ENCODE measurements at places on chromosomes 7 and 10.

DNA sequence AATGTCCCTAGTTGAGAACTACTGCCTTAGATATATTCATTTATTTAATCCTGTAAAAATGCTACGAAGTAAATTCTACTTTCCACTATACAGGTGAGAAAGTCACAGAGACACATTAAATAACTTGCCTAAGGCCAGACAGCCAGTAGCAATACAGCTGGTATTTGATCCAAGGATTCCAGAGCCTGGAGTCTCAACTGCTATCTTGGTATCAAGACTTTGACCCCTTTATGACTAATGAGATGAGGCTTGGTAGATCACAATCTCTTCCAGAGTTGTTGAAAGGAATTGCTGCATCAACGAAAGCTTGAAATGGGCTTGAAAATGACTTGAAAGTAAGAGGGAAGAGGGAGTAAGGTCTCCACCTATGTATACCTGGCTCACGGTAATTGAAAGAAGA lies 83.3 kb downstream of the ORC5 start:
- DNase-seq, result no peak

GRCh38 chr10:103463499-103463898 lies 4.8 kb upstream of the CALHM1 start:
- DNase-seq, result no peak

- no peak for DNase-seq
Measured at GRCh38 chr7:87110778-87111177, 41.5 kb upstream of the DMTF1 start.

DNA sequence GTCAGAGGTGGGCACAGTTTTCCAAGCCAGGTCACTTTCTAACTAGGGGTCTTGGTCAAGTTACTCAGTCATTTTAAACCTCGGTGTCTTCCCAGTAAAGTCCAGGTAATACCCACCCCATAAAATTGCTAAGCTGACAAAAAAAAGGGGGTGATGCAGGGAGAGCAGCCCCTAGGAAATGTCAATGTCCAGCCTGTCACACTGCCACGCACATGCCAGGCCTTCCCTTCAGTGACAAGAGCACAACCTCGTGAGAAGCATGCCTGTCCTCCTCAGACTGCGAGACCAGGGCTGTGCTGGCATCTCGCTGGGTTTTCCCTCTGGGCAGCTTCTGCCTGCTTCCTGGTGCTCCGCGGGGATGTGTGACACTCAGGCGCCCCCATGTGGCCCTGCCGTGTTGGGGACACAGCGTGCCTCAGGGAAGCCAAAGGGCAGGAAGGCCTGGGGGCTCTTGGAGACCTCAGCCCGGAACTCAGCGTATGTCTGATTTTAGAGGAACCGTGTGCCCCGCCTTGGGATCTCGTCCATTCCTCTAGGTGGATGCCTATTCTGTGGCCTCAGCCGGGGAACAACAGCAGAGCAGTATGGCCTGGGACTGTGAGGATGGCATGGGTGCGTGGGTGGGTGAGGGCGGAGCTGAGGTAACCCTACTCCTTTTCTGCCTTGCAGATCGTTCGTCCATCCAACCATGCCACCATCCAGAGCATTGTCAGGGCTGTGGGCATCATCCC lies 10.2 kb upstream of the GDF2 start:
- DNase-seq, result peak; percentile 65

GRCh38 chr7:125355899-125356298 lies 426.3 kb upstream of the POT1 start:
- DNase-seq, result no peak

GRCh38 chr7:139960157-139960556 lies 102.6 kb downstream of the PARP12 start:
- no peak for DNase-seq

DNA sequence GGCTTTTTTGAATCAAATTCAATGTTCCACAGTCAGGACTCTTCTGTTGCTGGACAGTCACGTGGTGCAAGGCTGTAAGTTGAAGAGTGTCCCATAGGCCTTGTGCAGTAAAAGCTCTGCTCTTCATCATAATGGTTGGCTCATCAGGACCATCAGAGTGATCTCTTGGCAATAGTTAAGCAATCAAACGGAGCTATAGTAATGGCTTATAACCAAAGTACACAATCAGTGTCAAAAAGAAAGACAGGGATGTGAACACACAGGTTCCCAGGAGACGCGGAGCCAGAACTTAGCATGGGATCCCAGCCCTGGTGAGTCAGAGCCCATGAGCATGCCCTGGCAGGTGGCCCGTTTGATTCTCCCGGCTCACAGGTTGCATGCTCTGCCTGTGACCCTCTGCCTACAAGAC lies 10.8 kb upstream of the GPNMB start:
- DNase-seq, result no peak

DNA sequence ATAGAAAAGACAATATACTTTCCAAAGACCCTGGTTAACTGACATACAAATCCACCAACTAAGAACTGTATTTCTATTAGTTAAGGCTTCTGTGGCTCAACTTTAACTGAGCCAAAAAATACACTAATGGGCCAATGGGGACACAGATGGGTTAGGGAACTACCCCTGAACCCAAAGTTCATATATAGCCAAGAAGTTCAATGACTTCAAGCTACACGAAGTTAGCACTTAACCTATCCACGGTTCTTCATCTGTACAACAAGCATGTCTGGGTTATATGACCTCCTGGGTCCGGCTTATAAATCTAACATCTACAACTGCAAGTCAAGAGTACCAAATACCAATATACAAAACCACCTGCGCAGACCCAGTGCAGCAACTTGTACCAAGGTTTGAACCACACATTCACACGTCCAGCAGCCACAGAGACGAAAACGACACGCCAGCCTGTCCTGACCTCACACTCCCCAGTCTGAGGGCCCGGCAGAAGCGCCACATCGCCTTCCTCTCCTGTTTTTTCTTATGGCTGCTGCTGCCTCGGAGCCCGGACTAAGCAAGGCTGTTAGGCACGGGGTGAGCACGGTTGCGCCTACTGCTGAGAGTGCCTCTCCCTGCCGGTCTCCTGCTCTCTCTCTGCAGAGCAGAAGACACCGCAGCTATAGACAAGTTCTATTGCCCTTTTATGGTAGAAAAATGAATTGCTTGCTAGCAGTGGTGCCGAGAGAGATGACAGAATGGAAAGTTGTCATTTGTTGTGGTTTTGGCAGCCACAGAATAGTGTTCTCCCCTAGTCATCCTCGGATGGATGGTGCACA lies 86.3 kb downstream of the RNF216 start:
- DNase-seq, result peak; percentile 63

- DNase-seq, result no peak
Measured at GRCh38 chr7:158707610-158708009, 3.0 kb upstream of the NCAPG2 start.

- no peak for DNase-seq
Measured at GRCh38 chr7:135215698-135216097, 4.4 kb upstream of the WDR91 start.

DNA sequence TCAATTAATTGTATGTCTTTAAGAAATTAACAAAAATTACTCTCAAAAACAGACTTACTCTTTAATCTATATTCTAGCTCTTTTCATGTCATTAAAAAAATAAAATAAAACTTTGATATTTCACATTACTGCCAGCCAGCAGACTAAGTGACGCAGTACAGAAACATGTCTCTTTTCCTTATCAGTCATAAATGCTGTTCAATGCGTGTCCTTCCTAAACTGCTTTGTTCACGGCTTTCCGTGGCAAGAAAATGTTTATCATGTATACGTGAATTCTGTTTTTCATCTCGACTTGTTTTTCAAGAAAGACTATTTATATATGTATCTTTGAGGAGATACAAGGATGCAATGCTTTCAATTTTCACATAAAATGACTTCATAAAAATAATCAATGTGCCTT lies 182.4 kb downstream of the DOCK4 start:
- DNase-seq, result no peak

DNA sequence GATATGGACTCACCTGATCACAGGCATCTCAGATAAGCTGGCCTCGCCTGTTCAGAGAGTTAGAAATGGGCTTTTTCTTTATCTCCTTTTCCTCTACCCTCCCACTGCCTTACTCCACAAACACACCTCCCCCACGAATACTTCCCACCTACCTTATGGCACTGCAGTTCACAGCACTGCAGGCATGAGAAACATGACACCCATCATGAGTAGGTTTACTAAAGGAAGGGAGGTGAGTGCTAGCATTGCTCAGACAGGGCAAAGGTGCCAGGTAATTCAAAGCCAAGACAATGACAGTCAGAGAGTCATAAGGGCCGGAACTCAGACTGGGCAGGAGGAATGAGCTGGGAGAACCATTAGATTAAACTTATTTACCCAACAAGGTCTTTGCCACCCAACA lies 220.6 kb downstream of the FAM107B start:
- no peak for DNase-seq

GRCh38 chr10:43453266-43453831 lies 16.4 kb downstream of the ZNF487 start:
- DNase-seq, result no peak

DNA sequence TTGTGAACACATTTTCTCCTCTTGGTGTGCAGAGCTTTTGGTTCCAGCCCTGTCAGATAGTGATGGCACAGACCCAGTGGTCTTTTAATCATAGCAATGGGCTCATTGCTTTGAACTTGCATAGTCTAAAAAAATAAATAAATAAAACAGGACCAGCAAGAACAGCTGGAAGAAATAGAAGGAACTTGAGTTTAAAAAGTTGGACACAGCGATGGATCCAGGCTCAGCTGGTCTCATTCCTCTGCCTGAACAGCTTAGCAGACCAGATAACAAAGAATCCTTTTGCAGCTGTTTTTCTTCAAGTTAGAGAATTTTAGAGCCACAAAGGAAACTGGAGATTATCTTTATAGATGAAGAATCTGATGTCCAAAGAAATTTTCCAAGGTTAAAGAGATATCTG lies 1005.6 kb downstream of the LRMDA start:
- no peak for DNase-seq

DNA sequence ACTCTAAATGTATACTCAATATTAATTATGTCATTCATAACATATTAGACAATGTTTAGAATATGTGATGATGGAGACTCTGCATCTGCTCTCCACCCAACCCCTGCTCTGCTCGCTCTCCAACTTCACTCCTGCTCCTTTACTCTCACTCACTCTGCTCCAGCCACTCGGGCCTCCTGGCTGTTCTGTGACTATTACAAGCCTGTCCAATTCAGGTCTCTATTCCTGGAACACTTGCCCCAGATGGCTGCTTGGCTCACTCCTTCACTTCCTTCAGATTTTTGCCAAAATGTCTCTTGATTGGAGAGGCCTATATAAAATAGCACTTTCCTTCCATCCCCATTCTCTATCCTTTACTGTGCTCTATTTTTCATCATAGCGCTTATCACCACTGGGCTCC lies 84.8 kb downstream of the HBP1 start:
- no peak for DNase-seq

DNA sequence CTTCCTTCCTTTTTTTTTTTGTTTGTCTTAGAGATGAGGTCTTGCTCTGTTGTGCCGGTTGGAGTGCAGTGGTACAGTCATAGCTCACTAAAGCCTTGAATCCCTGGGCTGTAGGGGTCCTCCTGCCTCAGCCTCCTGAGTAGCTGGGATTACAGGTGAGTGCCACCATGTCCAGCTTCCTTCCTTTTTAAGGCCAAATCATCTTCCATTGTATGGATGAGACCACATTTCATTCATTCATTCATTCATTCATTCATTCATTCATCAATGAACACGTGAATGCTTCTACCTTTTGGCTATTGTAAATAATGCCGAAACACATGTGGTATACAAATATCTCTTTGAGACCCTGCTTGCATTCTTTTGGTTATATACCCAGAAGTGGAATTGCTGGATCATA lies 60.0 kb upstream of the BAIAP2L1 start:
- no peak for DNase-seq
